ENCODE measurements at places on chromosomes 1 and 21. TPM values are rescaled to one million over a fixed set of nuclear protein-coding genes. Genes with fewer than 3 reads are reported as not detected.

Gene ATP1A4
- total RNA-seq, result not detected

Gene FBXO2
- total RNA-seq, result not detected

Gene LGR6
- not detected for total RNA-seq

Gene PKLR
- under 0.01 TPM for total RNA-seq

Gene FAM151A
- not detected for total RNA-seq

Gene GPATCH3
- total RNA-seq, result 7.0 TPM

Gene CACHD1
- 4.4 TPM for total RNA-seq

Gene SELE
- total RNA-seq, result not detected

Gene ALDH9A1
- 83.7 TPM for total RNA-seq

Gene GRIK3
- not detected for total RNA-seq

Gene FCGR3A
- total RNA-seq, result not detected

Gene DUSP10
- total RNA-seq, result 18.8 TPM

Gene SEC16B
- total RNA-seq, result 1.2 TPM

Gene PDE9A
- 10.0 TPM for total RNA-seq
